ENCODE measurements at places on chromosomes 3 and 15. TPM values are rescaled to one million over a fixed set of nuclear protein-coding genes. Genes with fewer than 3 reads are reported as not detected.

- DNase-seq: no peak
- H3K4me3 ChIP-seq: no peak overlapping the region
- no peaks in the 10 kb centered on the region for H3K36me3 ChIP-seq
- H3K27ac ChIP-seq: no peak overlapping the region
Observed at GRCh38 chr3:159902546-159903314, 85.9 kb upstream of the IL12A start.

- no peak overlapping the region for H3K4me3 ChIP-seq
- peaks cover 9% of the 10 kb centered on the region for H3K4me1 ChIP-seq
- DNase-seq: no peak
- no peaks in the 10 kb centered on the region for H3K27me3 ChIP-seq
Observed at GRCh38 chr3:111903067-111903511, 44.0 kb downstream of the PHLDB2 start.

DNA sequence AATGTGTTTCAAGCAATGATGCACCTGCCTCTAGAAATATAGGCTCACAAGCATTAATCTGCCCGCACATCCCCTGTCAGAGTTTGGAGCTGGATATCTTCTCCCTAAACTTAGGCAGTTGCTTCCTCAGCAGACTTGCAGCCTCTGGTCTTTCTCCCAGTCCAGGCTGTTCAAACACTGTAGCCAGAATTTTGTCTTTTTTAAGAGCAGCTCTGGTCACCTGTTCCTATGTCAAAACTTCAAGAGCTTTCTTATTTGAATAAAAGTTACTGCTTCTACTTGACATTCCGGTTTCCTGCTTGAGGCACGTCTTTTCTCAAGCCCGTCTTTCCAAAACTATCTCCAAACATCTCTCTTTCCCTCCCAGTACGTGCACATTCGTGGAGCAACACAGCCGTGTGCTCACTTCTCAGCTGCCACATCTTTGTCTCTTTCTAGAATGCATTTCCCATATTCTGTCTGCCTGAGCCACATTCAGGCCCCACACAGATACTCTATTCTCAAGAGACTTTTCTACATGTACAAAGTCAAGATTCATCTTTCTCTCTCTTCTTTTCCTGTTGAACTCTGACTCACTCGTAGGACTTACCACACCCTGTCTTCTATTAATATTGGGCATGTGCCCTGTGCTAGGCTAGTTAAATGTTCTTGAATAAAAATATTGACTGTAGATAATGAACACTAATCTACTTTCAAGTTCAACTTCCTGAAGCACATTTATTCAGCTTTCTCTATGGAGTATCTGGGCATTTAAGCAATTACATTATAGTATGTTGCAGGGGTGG, 307.7 kb upstream of the SOX2 start:
- no peaks in the 10 kb centered on the region for H3K4me1 ChIP-seq
- H3K4me3 ChIP-seq: no peak overlapping the region
- no peaks in the 10 kb centered on the region for H3K36me3 ChIP-seq
- no peaks in the 10 kb centered on the region for H3K27me3 ChIP-seq
- H3K27ac ChIP-seq: no peak overlapping the region
- no peak for DNase-seq

- no peaks in the 10 kb centered on the region for H3K27me3 ChIP-seq
- no peak for DNase-seq
- H3K36me3 ChIP-seq: peaks cover 53% of the 10 kb centered on the region
- H3K4me3 ChIP-seq: no peak overlapping the region
- peak overlapping the region; percentile 27 for H3K27ac ChIP-seq
Observed at GRCh38 chr15:49215768-49216739, 46.0 kb downstream of the GALK2 start.

- H3K4me1 ChIP-seq: no peaks in the 10 kb centered on the region
- no peaks in the 10 kb centered on the region for H3K36me3 ChIP-seq
- no peak overlapping the region for H3K4me3 ChIP-seq
- no peak for DNase-seq
- peaks cover 2% of the 10 kb centered on the region for H3K27me3 ChIP-seq
Observed at GRCh38 chr3:40046149-40046548, 236.7 kb downstream of the MYRIP start.

DNA sequence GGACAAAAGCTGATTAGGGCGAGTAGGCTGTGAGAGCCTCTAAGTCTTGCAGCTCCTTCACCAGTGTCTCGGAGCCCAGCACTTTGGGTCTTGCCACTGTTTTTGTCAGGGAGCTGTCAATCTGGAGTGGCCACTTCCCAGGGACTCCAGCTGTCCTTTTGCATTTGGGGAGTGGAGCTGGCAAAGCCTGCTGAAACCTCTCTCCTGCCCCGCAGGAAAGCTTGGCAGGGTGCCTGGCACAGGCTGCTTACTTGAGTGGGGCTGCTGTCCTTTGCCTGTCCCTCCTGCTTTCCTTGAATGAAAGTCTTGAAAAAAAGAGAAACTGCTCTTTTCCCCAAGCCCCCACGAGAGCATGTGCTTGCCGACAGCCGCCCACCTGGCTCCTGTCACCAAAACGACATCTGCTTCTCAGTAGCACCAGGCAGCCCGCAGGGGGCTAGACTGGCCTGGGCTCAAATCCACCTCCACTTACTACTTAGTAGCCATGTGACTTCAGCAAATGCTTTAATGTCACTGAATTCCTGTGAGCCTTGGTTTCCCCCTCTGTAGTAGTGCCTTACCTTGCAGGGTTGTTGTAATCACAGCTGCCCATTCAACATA, 13.7 kb downstream of the USP13 start:
- H3K4me1 ChIP-seq: no peaks in the 10 kb centered on the region
- no peak overlapping the region for H3K4me3 ChIP-seq
- no peaks in the 10 kb centered on the region for H3K27me3 ChIP-seq
- H3K27ac ChIP-seq: no peak overlapping the region

DNA sequence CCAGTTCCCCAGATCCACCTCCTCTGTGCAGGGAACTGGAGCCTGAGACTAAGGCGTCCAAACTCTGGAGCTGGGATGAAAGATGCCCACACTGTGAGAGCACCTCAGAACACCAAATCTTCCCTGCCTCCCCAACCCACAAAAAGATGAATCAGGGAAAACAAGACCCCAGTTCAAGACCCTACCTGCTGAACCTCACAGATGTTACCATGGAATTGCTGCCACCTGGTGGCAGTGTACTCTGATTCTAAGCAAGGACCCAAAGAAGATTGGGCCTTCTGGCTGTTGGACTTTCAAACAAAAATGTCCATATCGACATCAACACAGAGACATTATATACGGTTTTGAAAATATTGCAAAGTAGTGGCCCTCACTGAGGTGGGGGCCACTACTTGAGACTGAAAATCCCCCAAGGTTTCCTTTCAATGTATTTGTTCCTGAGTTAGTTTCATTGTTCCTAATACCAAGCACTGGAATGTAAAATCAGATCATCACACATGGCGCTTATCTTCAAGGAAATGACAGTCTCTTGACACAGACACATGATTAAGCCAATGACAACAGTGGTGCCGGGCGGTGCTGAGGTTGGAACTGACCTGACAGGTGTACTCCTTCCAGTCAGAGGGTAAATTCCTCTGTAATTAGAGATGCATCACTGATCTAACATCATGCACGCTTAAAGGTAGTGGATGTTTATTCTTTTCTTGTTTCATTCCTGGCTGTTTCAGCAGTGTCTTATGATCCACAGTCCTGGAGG, 67.6 kb downstream of the SLC6A11 start:
- no peaks in the 10 kb centered on the region for H3K36me3 ChIP-seq
- no peak overlapping the region for H3K27ac ChIP-seq
- H3K27me3 ChIP-seq: peaks cover 6% of the 10 kb centered on the region

DNA sequence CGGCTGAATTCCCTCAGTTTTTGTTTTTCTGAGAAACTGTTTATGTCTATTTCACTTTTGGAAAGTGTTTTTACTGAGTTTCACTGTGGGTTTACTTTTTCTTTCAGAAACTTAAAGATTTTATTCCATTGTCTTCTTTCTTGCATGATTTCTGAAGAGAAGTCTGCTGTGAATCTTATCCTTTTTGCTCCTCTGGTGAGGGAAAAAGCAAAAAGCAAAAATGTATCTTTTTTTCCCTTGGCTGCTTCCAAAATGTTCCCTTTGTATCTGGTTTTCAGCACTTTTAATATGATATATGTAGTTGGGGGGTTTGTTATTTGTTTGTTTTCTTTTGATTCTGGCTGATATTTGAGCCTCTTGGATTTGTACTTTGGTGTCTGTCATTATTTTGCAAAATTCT, 538.0 kb downstream of the GABRG3 start:
- no peak overlapping the region for H3K4me3 ChIP-seq
- DNase-seq: no peak
- H3K27ac ChIP-seq: no peak overlapping the region
- no peaks in the 10 kb centered on the region for H3K36me3 ChIP-seq
- H3K4me1 ChIP-seq: no peaks in the 10 kb centered on the region
- H3K27me3 ChIP-seq: no peaks in the 10 kb centered on the region

DNA sequence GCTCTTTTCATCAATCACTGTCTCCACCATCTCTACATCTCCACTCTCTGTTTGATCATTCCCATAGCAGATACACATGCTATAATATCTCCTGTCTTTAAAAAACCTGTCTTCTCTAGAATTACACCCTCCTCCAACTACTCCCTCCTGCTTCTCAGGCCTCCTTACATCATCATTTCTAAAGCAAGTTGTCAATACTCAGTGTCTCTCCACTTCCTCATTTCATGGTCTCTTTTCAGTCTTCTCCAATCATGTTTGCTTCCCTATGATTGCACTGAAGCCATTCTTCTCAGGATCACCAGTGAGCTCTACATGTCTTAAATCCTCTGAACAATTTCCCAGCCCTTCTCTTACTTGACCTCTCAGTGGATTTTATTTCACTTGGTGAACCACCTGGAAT, 87.0 kb upstream of the ZNF280D start:
- no peaks in the 10 kb centered on the region for H3K36me3 ChIP-seq
- no peak overlapping the region for H3K27ac ChIP-seq
- H3K4me3 ChIP-seq: no peak overlapping the region
- no peaks in the 10 kb centered on the region for H3K27me3 ChIP-seq
- DNase-seq: no peak
- no peaks in the 10 kb centered on the region for H3K4me1 ChIP-seq

FANCD2OS gene
- not detected for total RNA-seq

- H3K4me1 ChIP-seq: peaks cover 3% of the 10 kb centered on the region
- no peaks in the 10 kb centered on the region for H3K27me3 ChIP-seq
- no peaks in the 10 kb centered on the region for H3K36me3 ChIP-seq
- H3K4me3 ChIP-seq: no peak overlapping the region
- DNase-seq: no peak
- H3K27ac ChIP-seq: no peak overlapping the region
Observed at GRCh38 chr15:95615436-95615835, 715.1 kb upstream of the NR2F2 start.

EXD1 gene
- total RNA-seq: not detected
